ENCODE measurements at places on chromosomes 2 and 18.
A peak's percentile ranks its signal among the peaks of the same experiment; 100 is the strongest.

DNA sequence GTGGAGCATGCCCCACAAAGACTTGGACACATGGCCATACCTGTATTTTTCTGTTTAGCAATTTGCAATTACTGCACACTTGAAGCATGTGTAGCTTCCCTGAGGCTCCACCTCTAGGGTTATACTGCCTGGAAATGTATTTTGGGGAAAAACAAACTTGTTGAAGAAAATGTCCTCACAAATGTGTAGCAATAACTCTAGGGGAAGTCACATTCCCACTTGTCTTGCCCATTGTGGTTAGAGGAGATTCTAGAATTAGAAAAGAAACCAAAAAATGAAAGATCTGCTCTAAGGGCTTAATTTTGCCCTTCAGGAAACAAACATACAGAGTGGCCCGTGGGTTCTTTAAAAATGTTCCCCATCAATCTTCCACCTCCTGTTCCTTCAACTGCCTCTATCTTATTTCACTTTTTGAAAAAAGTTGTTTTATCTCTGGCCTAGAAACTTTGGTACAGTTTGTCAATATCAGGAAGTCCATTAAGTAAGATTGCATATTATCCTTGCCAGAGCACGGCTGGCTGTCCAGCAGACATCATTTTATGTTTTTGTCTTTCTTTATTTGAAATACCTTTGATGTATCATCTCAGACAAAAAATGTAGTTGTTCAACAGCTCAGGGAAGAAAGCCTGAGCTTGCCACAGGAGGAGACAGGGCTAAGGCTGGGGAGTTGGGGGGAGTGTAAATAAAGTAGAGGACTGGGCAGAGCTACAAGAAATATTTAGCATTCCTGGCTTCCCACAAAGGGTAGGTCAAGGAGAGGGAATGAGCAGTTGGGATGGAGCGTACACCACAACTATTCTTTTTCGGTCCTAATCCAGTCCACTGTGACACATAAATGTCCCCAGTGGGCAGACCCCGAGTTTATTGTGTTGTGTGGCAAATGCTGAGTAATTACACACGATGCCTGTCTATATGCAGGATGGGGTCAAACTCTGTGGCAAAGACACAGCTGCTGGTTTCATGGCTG lies 96.8 kb upstream of the CDC42EP3 start:
- H3K4me3 ChIP-seq, result no peak overlapping the region
- H3K36me3 ChIP-seq, result no peaks in the 10 kb centered on the region
- H3K27me3 ChIP-seq, result no peaks in the 10 kb centered on the region
- no peaks in the 10 kb centered on the region for H3K4me1 ChIP-seq
- H3K27ac ChIP-seq, result no peak overlapping the region

- no peak overlapping the region for H3K4me3 ChIP-seq
- H3K36me3 ChIP-seq, result no peaks in the 10 kb centered on the region
- H3K4me1 ChIP-seq, result no peaks in the 10 kb centered on the region
- no peak overlapping the region for H3K27ac ChIP-seq
- no peaks in the 10 kb centered on the region for H3K27me3 ChIP-seq
Observed at GRCh38 chr2:217150236-217150635, 290.4 kb upstream of the TNP1 start.

- no peaks in the 10 kb centered on the region for H3K4me1 ChIP-seq
- no peak for DNase-seq
- H3K36me3 ChIP-seq, result no peaks in the 10 kb centered on the region
Observed at GRCh38 chr2:49237867-49238603, 83.7 kb upstream of the FSHR start.

DNA sequence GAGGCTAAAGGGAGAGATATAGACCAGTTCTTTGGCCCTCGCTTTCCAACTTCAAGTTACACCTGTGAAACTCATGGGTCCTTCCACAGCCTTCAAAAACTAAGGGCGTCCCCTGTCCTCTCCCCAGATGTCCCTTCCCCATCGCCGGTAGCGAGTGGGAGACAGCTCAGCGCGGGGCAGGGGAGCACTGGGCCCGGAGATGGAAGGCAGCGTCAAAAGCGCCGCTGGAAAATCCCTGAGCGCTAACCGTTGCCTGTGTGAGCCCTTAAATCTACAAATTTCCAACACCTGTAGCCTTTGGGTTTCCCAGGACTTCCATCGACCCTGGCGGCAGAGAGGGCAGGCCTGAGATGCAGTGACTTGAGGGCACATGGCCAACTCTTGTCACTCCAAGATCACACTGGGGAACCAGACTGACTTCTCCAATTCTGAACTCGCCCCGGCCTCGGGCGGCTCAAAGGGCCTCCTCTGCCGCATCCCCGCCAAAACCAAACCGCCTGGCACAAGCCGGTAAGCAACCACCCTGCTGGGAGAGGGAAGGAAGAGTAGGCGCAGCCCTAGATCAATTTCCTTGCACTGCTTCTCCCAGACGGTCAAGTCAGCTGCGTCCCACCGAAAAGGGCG lies 879 bp upstream of the EPAS1 start:
- DNase-seq, result no peak
- peak overlapping the region; percentile 73 for H3K4me3 ChIP-seq
- H3K36me3 ChIP-seq, result no peaks in the 10 kb centered on the region

DNA sequence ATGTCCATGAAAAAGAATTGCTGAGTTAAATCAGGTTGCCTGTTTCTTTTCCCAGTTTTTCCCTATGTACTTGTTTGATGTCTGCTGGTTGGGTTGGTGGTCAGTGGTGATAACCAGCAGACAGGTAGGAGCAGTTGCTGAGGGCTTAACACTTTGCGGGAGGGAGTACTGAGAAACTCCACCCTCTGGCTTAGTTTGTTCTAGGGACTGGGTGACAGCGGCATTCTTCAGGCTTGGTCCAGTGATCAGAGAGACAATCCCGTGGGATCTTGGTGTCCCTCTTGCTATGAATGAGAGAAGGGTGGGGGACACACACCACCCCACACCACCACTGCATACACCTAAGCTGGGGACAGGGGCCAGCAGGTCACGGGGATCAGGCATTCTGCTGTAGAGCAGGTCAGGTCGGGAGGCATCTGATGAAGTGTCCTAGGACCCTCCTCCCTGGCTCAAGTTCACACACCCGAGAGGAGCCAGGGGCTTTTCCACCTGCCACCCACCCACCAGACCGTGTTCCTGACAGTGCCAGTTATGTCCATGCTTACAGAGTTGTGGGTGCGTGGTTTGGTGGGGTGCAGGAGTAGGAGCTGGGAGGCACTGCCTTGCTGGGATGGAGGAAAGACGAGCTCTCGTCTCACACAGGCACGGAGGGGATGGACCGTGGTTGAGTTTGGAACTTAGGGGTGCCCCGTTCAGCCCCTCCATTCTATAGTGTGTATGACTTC lies 21.3 kb upstream of the ALLC start:
- H3K36me3 ChIP-seq, result no peaks in the 10 kb centered on the region
- no peak overlapping the region for H3K27ac ChIP-seq
- no peak for DNase-seq
- H3K27me3 ChIP-seq, result no peaks in the 10 kb centered on the region
- H3K4me1 ChIP-seq, result no peaks in the 10 kb centered on the region

DNA sequence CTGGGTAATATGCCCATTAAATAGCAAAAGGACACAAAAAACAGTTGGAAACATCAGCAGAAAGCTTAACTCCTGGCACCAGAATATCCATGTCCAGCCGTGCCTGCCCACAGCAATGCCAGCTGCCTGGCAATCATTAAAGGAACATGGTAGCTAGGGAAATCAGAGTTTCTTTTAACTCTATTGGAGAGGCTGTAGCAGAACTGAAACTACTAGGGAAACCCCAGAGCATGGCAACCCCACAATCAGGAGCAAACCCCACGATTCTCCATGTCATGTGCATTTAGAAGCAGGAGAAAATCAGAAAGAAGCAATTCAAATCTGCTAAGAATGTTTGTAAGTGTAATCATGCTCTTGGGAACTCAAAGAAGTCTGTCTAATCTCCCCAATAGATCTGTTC lies 409.0 kb upstream of the SMIM21 start:
- H3K4me3 ChIP-seq, result no peak overlapping the region
- no peak for DNase-seq
- no peaks in the 10 kb centered on the region for H3K36me3 ChIP-seq
- no peaks in the 10 kb centered on the region for H3K27me3 ChIP-seq
- no peak overlapping the region for H3K27ac ChIP-seq
- H3K4me1 ChIP-seq, result no peaks in the 10 kb centered on the region
